ENCODE measurements at places on chromosomes 3 and 15.

DNA sequence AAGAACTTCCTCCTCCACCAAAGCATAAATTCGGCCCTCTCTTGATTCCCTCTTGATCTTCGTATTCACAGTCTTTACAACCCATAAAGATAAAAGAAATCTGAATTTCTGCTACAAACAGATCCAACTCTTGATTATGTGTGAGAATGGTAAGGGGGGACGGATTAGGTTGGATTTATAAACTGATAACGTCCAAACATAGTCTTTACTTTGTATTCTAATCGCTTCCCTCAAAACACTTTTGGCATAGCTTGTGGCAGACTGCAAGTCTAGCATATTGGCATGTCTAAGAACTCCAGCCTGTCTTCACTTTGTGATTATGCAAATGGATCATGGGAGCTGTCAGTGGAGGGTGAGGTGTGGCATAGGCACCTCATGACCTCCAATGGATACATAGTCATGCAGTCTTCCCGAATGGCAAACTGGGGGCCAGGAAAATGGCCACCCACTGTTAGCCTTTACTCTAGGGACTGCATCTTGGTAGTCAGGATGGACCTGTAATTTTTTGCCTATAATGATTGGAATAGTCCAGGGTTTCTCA, 24.3 kb upstream of the GPR171 start:
- DNase-seq = no peak

- no peak for DNase-seq
These were observed 23.2 kb downstream of the SENP8 start for GRCh38 chr15:72141171-72142084.

GRCh38 chr15:75371486-75371885, 3.1 kb upstream of the MAN2C1 start:
- DNase-seq = no peak

DNA sequence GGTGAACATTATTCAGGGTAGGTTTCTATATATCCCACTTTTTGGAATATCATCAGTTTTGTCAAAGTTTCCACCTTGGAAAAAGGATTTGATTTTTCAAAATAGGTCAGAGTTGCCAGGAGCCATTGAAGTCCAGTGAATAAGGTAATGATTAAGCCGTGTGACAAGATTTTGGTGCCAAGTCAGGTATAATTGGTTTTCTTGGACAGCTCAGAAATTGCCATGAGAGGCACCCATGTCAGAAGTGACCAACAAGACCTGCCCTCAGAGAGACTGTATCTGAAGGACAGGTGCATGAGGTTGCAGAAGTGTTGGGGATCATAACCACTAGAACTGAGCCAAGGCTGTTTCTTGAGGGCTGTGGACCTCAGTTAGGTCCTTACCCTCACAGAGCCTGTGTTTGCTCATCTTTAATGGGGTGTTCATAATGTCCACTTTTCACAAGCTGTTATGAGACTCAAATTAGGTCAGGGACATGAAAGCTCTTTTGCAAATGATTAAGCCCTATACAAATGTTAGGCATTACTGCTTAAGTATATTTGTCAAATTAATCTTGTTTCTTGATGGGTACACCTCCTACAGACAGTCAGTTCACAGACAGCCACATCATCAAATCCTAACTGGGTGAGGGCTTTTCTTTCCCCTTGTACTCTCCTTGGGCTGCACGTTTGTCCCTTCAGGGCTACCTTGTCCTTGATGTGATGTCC, 32.3 kb downstream of the CASR start:
- no peak for DNase-seq

- DNase-seq = no peak
These were observed 76.3 kb upstream of the ARHGEF3 start for GRCh38 chr3:56878074-56878473.

GRCh38 chr15:46681901-46682300, 1035.4 kb upstream of the SEMA6D start:
- DNase-seq = no peak

GRCh38 chr3:197432384-197433127, 123.2 kb downstream of the BDH1 start:
- DNase-seq = no peak

DNA sequence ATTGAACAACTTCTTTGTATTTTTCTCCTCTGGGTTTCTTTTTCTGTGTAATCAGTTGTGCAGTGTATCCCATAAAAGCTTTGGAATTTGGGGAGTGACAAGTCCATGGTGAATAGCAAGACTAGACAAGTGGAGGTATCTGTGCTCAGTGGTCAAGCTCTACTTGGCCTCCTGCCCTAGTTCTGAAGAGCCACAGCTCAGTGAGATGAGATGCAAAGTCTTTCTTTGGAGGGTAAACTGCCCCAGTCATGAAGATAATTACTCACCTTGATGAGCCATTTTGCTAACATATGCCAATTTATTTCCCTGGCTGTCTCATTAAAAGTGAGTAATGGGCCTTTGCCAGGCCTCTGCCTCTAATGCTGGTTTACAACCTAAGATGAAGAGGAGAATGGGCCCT, 271.2 kb upstream of the TRIM42 start:
- DNase-seq = no peak

DNA sequence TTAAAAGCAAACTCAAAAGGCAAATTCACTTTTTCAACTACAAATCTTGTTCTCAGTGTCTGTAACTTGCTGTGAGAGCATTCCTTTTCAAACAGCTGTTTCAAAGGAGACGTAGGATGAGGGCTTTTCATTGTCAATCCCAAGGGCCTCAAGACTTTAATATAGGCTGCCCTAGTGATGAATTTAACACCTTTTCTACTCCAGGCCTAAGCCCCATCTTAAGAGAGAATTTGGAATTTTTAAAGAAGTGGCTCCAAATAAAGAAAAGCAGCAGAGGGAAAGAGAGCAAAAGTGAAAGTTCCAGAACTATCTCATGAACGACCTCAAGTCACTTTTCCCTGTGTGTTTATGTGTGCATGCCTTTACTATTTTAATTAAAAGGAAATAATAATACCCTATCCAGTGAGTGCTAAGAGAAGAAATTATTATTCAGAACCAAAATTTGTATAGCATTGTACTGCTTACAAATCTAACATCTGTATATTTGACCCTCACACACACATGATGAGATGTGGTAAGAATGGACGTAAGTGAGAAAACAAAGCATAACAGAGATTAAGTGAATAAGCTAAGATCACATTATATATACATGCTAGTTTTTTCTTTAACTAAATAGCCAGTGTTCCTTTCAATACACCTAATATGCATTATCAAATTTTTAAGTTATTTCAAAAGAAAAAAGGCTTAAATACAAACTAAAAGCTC, 196.4 kb downstream of the VGLL3 start:
- no peak for DNase-seq

DNA sequence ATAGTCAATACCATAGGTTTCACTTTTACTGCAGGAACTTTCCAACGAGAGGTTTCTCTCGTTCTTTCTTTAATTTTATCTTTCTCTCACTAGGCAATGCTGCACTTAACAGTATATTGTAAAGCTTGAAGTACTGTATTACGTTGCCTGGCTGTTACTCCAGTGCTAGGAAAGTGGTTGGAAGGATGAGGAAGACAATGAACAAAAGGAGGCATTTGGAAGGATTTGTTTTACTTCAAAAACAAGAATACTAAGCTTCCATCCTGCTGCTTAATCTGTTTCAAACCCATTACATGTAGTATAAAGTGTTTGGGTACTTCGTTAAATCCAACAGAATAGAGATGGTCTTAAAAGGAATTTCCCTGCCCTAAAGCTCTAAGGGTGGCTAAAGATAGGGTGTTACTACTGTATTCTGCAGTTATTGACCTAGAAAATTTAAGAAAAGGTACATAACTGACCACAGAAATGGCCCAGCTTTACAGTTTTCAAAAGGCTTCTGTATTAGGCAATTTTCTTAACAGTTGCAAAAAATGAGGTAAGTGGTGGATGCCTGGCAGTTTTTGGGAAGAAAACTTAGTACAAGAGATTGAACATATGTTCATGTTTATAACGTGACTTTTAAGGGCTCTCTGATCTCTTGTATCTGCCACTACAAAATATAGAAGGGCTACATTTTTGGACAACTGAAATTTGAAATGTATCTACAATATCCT, 785 bp upstream of the IFT57 start:
- DNase-seq = no peak

GRCh38 chr3:187750513-187751123, 5.3 kb upstream of the BCL6 start:
- no peak for DNase-seq

GRCh38 chr3:118817748-118818165, 216.9 kb downstream of the IGSF11 start:
- peak; percentile 19 for DNase-seq

DNA sequence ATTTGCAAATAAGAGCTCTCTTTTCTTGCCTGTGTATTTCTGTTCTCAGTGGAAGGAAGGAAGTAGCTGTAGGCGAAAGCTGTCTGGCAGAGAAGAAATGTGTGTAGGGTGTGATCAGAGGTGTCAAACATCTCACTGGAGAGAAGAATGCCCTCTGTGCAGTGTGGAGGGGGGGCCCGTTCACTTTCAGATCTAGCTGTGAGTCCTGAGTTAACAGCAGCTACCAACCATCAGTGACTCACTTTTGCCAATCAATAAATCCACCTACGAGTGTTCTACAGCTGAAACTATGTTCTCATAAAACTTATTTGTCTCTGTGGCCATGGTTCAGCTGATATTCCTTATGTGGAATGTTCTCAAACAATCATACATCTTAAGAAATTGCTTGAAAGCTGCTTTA, 103.7 kb downstream of the FRMD4B start:
- no peak for DNase-seq

DNA sequence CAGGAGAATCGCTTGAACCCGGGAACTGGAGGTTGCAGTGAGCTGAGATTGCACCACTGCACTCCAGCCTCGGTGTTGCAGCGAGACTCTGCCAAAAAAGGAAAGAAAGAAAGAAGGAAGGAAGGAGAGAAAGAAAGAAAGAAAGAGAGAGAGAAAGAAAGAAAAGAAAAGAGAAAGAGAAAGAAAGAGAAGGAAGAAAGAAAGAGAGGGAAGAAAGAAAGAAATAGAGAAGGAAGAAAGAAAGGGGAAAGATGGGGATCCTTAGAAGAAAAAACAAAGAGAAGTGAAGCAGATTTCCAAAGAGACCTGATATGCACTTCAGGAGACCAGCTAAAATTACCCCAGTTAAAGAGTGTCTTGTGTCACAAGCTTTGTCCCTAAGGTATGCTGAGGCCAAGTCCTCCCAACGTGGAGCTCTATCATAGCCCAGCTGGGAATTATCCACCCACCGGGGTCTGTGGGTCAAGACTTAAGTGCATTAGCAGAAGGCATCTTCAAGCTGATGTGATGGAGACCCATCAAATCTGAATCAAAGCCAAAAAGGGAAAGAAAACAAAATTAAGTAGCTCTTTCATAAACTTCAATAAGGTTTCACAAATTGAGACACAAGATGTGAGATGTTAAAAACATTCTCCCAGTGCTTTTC, 17.8 kb upstream of the AKAP13 start:
- no peak for DNase-seq

DNA sequence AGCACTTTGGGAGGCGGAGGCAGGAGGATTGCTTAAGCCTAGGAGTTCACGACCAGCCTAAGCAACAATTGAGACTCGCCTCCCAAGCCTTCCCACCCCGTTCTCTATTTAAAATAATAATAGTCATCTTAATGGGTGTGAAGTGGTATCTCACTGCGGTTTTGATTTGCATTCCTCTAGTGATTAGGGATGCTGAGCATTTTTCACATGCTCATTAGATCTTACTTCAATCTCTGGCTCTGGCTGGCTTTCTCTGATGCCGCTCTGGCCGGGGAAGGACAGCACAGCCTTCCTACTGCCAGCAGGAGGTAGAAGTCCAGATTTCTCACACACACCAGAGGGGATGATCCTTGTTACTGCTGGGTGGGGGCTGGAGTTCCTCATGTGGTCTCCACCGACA, 7.4 kb upstream of the EIF4A2 start:
- no peak for DNase-seq

GRCh38 chr15:96947296-96948229, 617.1 kb downstream of the NR2F2 start:
- DNase-seq = no peak

- no peak for DNase-seq
These were observed 243.3 kb upstream of the COL8A1 start for GRCh38 chr3:99394831-99395778.

DNA sequence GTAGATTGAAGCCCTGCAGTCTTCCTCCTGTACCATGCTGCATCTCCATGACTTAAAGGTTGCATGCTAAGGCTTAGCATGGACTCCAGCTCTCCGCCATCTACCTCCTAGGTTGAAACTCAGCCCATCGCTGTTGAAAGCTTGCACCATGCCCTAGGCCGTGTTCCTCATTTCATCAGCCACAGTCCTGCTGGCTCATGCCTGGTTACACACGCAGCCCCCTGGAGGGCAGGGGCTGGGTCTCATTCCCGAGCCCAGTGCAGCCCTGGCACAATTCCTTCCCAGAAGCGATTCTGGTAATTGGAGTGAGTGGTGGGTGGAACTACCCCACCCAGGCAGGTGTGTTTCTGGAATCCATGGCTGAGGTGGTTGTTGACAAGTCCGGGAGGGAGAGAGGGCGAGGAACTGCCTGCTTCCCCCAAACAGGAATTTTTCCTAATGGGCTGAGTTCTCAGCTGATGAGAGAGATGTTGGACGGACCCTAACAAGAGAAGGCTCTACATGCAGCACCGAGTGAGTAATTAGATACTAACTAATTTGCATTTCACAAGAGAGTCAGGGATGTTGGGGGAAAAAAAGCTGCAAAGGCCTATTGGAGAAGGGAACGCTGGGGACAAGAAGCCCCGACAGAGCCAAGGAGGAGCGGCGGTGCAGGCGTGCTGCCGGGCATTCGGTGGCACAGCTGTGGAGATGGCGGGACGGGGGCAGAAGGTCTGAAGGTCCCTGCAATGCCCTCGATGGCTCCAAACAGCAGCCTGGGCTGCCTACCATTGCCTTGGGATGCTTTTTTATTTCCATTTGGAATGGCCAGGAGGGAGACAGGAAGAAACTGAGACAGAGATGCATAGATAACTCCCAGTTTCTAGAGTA, 92.3 kb upstream of the TLE3 start:
- DNase-seq = no peak

- no peak for DNase-seq
These were observed 68.1 kb downstream of the SENP2 start for GRCh38 chr3:185653949-185654757.

DNA sequence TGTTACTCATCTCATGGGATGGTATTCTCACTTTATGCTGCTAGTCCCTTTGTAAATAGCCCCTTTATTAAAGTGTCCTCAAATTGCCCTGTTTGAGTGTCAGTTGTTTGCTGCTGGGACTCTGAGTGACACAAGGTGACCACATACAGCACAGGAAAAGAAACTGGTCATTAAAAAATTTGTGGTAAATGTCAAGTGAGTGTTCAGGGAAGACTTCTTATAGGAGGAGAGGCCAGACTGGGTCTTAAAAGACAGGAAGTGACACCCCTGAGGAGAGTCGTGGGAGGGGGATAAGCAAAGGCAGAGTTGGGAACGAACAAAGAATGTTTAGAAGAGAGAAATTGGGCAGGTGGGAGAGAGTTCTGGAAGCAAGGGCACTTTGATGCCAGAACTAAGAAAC, 35.2 kb downstream of the CCR3 start:
- DNase-seq = no peak

- no peak for DNase-seq
These were observed 156.5 kb downstream of the PDCD6IP start for GRCh38 chr3:33954956-33955355.

GRCh38 chr3:140067487-140067886, 132.5 kb downstream of the CLSTN2 start:
- DNase-seq = no peak
